ENCODE measurements at places on chromosomes 11 and 22. TPM values are rescaled to one million over a fixed set of nuclear protein-coding genes. Genes with fewer than 3 reads are reported as not detected.

GRCh38 chr22:24424901-24425775 lies 2.3 kb upstream of the ADORA2A start:
- DNase-seq = no peak
- no peak overlapping the region for H3K4me3 ChIP-seq
- no peaks in the 10 kb centered on the region for H3K36me3 ChIP-seq
- peaks cover under 1% of the 10 kb centered on the region for H3K4me1 ChIP-seq
- no peaks in the 10 kb centered on the region for H3K27me3 ChIP-seq

- H3K36me3 ChIP-seq = no peaks in the 10 kb centered on the region
- H3K27me3 ChIP-seq = no peaks in the 10 kb centered on the region
- no peak for DNase-seq
- no peak overlapping the region for H3K4me3 ChIP-seq
- no peak overlapping the region for H3K27ac ChIP-seq
- H3K4me1 ChIP-seq = peaks cover 2% of the 10 kb centered on the region
Measured at GRCh38 chr11:76410851-76411357, 29.8 kb downstream of the GVQW3 start.

- H3K27me3 ChIP-seq = no peaks in the 10 kb centered on the region
- no peak overlapping the region for H3K27ac ChIP-seq
- DNase-seq = no peak
- H3K4me3 ChIP-seq = no peak overlapping the region
- no peaks in the 10 kb centered on the region for H3K36me3 ChIP-seq
- no peaks in the 10 kb centered on the region for H3K4me1 ChIP-seq
Measured at GRCh38 chr11:17221968-17222367, 14.2 kb upstream of the PIK3C2A start.

GRCh38 chr11:86245369-86246292 lies 1.1 kb downstream of the EED start:
- H3K4me1 ChIP-seq = no peaks in the 10 kb centered on the region
- no peak for DNase-seq
- no peaks in the 10 kb centered on the region for H3K27me3 ChIP-seq
- H3K27ac ChIP-seq = peak overlapping the region; percentile 99

GRCh38 chr11:128940156-128940555 lies 2.5 kb downstream of the TP53AIP1 start:
- H3K27me3 ChIP-seq = no peaks in the 10 kb centered on the region
- peak; percentile 38 for DNase-seq
- H3K27ac ChIP-seq = peak overlapping the region; percentile 23
- no peaks in the 10 kb centered on the region for H3K36me3 ChIP-seq
- no peaks in the 10 kb centered on the region for H3K4me1 ChIP-seq

GRCh38 chr11:2674658-2675131 lies 25.1 kb downstream of the KCNQ1OT1 start:
- H3K4me1 ChIP-seq = no peaks in the 10 kb centered on the region
- no peak overlapping the region for H3K4me3 ChIP-seq
- H3K27me3 ChIP-seq = no peaks in the 10 kb centered on the region
- DNase-seq = peak; percentile 16
- no peak overlapping the region for H3K27ac ChIP-seq

DNA sequence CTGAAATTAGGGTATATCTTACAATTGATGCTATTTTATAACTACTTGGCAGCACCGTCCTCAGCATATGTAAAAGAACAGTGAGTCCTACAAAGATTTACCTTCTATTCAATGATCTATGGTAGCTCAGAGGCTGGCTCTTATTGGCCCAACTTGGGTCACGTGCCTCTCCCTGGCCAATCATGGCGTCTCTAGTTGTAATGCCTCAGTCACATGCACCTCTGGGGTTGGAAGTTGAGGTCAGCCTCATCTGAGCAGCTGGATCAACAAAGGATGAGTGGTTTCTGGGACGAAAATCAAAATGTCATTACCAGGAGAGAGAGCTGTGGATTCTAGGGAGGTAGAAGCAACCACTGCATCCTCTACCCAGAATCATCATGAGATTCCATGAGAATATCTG lies 22.9 kb upstream of the ASPHD2 start:
- no peak overlapping the region for H3K27ac ChIP-seq
- DNase-seq = no peak
- no peak overlapping the region for H3K4me3 ChIP-seq
- no peaks in the 10 kb centered on the region for H3K27me3 ChIP-seq
- H3K4me1 ChIP-seq = no peaks in the 10 kb centered on the region

GRCh38 chr11:62124186-62125113 lies 639 bp downstream of the INCENP start:
- H3K4me3 ChIP-seq = peak overlapping the region; percentile 68
- peak overlapping the region; percentile 52 for H3K27ac ChIP-seq
- no peaks in the 10 kb centered on the region for H3K36me3 ChIP-seq
- no peaks in the 10 kb centered on the region for H3K4me1 ChIP-seq
- DNase-seq = peak; percentile 14
- no peaks in the 10 kb centered on the region for H3K27me3 ChIP-seq

- H3K27me3 ChIP-seq = no peaks in the 10 kb centered on the region
- H3K4me1 ChIP-seq = no peaks in the 10 kb centered on the region
- DNase-seq = no peak
- H3K27ac ChIP-seq = no peak overlapping the region
- H3K4me3 ChIP-seq = no peak overlapping the region
Measured at GRCh38 chr11:96969251-96969650, 579.4 kb downstream of the JRKL start.

DNA sequence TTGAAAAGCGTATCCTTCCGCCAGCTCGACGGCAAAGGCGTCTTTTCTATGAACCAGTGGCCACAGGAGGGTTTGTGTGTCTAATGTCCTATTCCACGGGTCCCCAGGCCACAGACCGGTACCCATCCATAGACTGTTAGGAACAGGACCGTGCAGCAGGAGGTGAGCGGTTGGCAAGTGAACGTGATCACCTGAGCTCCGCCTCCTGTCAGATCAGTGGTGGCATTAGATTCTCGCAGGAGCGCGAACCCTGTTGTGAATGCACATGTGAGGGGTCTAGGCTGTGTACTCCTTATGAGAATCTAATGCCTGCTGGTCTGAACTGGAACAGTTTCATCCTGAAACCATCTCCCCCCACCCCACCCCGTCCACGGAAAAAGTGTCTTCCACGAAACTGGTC lies 62.7 kb upstream of the KCNQ1OT1 start:
- no peaks in the 10 kb centered on the region for H3K27me3 ChIP-seq
- no peaks in the 10 kb centered on the region for H3K36me3 ChIP-seq
- no peak overlapping the region for H3K4me3 ChIP-seq
- H3K27ac ChIP-seq = no peak overlapping the region
- no peaks in the 10 kb centered on the region for H3K4me1 ChIP-seq

DNA sequence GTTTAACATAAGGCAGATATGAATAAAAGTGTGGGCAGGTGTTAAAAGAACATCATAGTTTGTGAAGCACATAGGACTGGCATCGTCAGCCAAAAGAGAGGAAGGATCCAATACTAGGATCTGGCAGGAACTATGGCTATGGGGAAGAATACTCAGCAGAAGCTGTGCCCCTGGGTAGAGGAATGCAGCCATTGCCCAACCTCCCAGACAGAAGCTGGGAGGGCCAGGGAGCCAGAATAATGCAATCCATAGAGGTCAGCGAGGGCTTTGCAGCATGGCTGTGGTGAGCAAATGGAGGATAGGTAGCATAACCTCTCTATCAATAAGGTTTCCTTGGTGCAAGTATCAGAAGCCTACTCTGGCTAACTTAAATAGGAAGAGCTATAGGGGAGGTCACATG lies 11.7 kb upstream of the CSTF3 start:
- H3K36me3 ChIP-seq = no peaks in the 10 kb centered on the region
- no peak overlapping the region for H3K4me3 ChIP-seq
- H3K27me3 ChIP-seq = no peaks in the 10 kb centered on the region

DNA sequence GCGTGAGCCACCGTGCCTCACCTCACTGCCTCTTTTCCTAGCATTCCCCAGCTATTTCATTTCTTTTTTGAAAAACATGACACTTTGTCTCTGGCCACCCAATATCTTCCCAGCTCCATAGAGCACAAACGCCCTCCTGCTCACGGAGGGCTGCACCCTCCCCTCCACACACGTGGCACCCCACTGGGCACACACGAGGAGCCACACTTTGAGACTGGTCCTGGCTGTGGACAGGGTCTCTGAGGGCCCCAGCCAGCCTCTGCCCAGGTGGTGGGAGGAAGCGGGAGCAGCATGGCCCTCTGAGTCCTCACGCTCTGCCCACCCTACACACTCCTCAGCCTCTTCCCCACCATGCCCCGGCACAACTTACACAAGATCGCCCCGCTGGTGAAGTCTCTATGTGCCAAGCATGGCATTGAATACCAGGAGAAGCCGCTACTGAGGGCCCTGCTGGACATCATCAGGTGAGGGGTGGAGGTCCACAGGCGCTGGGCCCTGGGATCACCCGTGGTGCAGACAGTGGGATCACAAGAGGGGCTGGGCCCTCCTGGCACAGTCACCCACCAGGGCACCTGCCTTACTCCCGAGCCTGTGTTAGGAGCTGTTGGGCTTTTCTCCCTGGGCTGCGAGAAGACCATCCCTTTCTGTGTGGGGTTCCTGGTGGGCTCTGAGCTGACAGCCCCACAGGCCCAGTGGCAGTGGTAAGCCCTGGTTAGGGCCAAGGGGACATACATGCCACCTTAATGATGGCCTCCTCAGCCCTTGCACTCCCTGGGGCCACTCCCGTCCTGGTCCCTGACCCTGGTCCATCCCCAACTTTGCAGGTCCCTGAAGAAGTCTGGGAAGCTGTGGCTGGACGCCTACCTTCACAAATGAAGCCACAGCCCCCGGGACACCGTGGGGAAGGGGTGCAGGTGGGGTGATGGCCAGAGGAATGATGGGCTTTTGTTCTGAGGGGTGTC lies 26.2 kb downstream of the FADS3 start:
- H3K4me3 ChIP-seq = no peak overlapping the region
- no peaks in the 10 kb centered on the region for H3K27me3 ChIP-seq
- H3K36me3 ChIP-seq = no peaks in the 10 kb centered on the region
- no peaks in the 10 kb centered on the region for H3K4me1 ChIP-seq

- H3K36me3 ChIP-seq = no peaks in the 10 kb centered on the region
- H3K27ac ChIP-seq = no peak overlapping the region
- H3K4me3 ChIP-seq = no peak overlapping the region
- no peaks in the 10 kb centered on the region for H3K27me3 ChIP-seq
- no peak for DNase-seq
- H3K4me1 ChIP-seq = no peaks in the 10 kb centered on the region
Measured at GRCh38 chr11:69732910-69733309, 29.1 kb upstream of the FGF19 start.

GRCh38 chr11:95155385-95155784 lies 65.7 kb downstream of the ENDOD1 start:
- no peak overlapping the region for H3K4me3 ChIP-seq
- H3K27ac ChIP-seq = no peak overlapping the region
- no peaks in the 10 kb centered on the region for H3K4me1 ChIP-seq
- no peaks in the 10 kb centered on the region for H3K27me3 ChIP-seq
- H3K36me3 ChIP-seq = no peaks in the 10 kb centered on the region

DNA sequence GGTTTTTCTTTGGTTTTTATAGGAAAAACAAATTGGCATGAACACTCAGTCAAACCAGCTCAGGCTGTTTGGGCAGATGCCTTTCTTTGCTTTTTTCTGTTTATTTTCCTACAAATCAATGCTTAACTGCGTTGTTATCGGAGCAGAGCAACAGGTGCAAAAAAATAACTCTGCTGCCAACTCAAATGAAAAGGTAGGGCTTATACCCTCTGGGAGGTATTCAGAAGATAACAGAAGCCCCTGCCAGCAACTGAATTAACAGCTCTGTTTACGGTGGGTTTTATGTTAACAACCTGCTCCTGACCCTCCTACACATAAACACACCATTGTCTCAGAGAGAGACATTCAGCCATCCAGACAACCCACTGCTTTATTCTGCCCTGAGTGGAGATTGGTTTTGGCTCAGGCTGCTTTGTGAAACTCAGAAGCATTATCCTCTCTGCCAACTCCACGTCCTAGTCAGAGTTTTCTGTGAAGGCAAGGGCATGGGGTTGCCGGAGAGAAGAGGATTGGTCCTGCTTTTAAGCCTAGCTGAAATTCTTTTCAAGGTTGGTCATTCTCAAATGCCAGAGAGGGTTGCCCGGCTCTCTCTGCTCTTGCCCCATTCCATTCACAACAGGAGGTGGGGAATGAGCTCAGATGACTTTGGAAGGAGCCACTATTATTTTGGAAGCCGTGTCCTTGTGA lies 11.4 kb downstream of the EHF start:
- H3K36me3 ChIP-seq = no peaks in the 10 kb centered on the region
- H3K4me3 ChIP-seq = peak overlapping the region; percentile 12
- H3K4me1 ChIP-seq = peaks cover 19% of the 10 kb centered on the region
- H3K27me3 ChIP-seq = no peaks in the 10 kb centered on the region
- peak overlapping the region; percentile 90 for H3K27ac ChIP-seq
- DNase-seq = peak; percentile 76

GRCh38 chr11:110434952-110435779 lies 5.4 kb downstream of the FDX1 start:
- H3K4me3 ChIP-seq = no peak overlapping the region
- no peaks in the 10 kb centered on the region for H3K27me3 ChIP-seq
- no peaks in the 10 kb centered on the region for H3K36me3 ChIP-seq

GRCh38 chr11:15705891-15706290 lies 591.2 kb downstream of the INSC start:
- H3K27ac ChIP-seq = no peak overlapping the region
- H3K36me3 ChIP-seq = no peaks in the 10 kb centered on the region
- H3K4me1 ChIP-seq = no peaks in the 10 kb centered on the region
- H3K27me3 ChIP-seq = no peaks in the 10 kb centered on the region
- H3K4me3 ChIP-seq = no peak overlapping the region
- DNase-seq = no peak

DNA sequence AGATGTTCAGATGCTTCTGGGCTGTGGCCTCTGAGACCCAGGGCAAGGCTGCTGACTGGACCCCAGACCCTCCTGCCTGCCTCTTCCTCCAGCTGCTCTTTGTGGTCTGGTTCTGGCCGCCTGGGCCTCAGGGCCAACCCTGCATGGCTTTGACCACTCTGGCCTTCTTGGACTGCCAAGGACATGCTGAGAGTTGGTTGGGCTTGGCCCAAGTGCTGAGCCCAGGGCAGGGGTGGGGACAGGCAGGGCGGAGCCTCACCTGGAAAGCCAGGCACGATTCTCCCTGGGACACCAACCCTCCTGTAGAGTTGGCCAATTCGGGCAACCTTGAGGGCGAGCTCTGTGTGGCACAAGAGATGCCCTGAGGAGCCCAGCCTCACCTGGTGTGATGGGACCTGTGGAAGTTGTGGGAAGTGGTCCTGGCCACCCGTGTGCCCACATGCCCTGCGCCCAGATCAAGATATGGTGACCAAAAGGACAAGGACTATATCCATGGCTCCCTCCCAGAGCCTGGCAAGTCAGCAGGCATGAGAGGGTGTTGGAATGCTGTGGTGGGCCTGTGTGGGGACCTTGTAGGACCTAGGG lies 11.6 kb downstream of the TANGO2 start:
- no peak overlapping the region for H3K27ac ChIP-seq
- no peak for DNase-seq
- H3K4me1 ChIP-seq = no peaks in the 10 kb centered on the region
- no peaks in the 10 kb centered on the region for H3K27me3 ChIP-seq

DNA sequence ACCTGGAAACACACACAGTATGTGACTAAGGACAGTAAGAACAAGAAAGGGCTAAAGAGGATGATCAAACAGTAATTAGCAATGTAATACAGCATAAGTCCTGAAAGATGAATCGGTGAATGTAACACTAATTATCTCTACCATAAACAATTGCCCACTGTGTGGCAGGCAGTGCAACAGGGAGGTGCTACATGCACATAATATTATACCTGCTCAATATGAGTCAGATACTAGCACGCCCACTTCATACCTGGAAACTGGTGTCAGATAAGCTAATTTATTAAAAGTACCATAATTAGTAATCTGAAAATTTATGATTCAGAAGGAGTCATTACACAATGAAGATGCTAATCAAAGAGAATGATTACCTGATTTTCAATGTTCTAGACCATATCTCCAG lies 14.9 kb downstream of the CASP12 start:
- H3K4me1 ChIP-seq = no peaks in the 10 kb centered on the region
- DNase-seq = no peak
- no peak overlapping the region for H3K27ac ChIP-seq
- H3K4me3 ChIP-seq = no peak overlapping the region
- no peaks in the 10 kb centered on the region for H3K36me3 ChIP-seq

Gene GDPD4
- total RNA-seq = 7.4 TPM

Gene OR4C15
- not detected for total RNA-seq

Gene HORMAD2
- not detected for total RNA-seq

Gene CRYBA4
- total RNA-seq = 3.3 TPM

Gene E2F8
- total RNA-seq = 0.46 TPM
